ENCODE measurements at places on chromosomes 12 and 14.

DNA sequence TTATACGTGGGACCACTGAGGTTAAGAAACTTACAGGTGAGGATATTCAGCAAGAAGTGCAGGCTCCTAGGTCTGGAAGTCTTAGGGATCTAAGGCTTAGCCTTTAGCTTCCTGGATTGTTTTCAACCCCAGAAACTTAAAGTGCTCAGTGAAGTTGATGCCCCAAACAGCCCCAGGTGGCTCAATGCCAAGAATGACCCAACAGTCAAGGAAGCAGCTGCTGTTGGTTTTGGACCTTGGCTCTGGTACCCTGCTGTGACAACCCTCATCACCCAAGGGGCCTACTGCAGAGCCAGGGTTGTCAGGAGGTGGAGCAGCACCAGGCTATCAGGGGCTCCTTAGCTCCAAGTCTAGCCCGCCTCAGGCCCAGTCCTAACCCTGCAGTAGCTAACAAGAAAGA lies 36.8 kb downstream of the VDR start:
- DNase-seq: no peak

DNA sequence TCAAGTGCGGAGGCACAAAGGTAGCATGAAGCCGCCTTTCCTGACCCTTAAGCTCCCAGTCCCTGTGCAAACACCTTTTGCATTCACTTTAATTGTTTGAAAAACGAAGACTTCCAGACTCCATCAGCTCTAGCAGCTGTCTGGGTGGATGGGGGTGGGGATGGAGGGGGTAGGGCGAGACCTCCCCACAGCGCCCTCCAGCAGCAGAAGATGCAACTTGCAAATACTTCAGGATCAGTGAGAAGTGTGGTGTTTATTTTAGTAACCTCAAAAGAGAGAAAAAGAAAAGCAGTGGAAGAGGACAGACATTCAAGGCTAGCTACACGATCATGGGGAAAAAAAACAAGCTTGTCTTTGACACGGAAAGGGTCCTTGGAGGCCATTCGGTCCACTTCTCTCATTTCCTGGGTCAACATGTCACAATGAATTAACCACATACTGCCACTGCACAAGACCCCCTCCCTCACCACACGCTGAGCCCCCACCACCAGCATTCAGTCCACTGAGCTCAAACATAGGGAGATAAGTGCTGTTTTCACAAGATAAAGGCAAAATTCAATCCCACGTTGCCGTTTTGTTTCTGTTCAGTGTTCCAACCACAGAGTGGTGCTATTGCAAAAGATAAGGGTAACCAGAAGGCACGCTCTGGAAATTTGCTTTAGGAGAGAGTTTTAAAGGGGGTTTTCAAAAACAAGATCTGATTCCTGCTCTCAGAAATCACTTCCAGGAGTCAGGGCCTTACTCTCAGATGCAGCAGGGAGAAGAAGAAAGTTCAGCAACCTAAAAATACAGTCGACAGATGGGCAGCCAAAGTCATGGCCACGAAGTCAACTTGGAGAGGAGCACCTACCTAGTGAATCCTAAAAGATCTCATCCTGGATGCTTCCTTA lies 3.3 kb upstream of the NTF3 start:
- DNase-seq: no peak

DNA sequence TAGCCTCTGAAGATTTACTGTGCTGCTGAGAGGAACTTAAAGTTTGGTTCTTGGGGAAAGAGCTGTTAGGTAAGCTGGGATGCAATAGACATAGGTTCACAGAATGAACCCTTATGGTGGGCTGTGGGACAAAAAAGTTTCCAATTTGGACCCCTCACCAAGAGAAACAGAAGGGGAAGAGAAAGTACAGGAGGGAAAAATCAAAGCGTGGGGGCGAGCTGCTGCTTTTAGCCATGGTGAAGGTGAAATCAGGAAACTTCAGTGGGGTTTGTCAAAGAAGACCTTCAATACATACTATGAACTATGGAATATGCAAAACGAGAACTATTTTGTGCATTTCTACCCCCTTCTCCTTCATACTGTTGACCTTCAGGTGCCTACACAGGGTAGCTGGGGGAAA lies 10.6 kb upstream of the NINJ2 start:
- DNase-seq: no peak

DNA sequence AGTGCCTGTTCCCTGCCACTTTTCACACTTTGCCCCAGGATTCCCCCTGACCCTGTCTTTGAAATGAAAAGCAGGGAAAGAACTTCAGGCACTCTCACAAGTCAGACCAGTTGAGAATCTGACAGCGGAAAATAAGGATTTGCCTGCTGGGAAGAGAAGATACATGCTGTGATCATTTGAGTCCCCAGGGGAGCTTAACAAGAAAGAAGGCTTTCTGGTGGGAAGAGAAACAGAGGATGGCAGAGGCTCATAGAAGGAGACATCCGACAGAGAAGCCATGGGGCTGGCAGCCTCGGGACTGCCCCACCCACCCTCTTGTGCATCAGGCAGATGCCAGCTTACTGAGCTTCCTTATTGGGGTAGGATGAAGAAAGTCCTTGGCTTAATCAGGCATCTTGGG lies 11.9 kb downstream of the TTC9 start:
- no peak for DNase-seq

All from stimulated activated CD4-positive, alpha-beta T cell treated with anti-CD3 and anti-CD28 coated beads, Interleukin-15, amount 100 ng/mL, for 1 hour (primary cell).